RCC 7860 (cell line): ENCODE measurements at places on chromosomes 6 and 20.

DNA sequence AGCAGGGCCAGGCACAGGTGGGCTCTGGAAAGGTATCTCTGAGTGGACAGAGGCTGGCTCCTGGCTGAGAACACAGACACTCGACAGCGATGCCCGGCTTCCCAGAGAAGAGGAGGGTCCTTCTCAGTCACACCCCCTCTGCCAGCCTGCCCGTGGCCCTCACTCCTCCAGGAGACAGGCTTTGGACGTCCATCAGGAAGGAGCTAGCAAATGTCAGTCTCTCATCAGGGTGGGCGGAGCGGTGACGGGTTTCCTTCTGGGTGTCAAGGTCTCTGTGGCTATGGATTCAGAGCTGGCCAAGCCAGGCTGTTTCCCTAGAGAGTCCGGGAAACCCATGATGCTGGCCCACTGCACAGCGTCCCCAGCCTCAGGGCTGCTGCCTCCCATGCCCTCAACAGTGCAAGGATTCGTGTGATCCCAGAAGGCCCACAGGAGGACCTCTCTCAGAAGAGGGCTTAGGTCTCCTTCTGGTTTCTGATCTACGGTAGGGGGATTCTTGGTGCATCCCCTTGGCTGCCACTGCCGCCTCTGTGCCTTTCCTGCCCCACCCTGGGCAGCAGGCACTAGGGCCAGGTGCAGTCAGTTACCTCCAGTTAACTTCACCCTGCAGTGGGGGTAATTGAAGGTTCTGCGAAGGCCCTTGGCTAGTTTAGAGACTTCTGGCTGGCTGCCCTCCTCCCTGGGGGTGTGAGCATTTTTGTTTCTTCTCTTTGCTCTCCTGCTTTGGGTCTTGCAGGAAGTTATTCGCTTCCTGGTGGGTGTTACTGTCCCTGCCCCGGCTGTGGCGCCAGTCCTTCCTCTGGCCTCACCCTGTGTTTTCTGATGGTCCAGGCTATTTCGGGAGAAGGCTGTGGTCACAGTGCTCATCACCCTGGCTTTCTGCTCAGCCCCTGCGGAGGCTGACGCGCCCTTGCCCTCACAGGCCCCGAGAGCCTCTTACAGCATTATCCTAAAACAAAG is 80.2 kb downstream of the CDH4 start:
- no peak for DNase-seq

- no peak for DNase-seq
Measured at GRCh38 chr6:125558907-125559306, 190.5 kb upstream of the HEY2 start.

DNA sequence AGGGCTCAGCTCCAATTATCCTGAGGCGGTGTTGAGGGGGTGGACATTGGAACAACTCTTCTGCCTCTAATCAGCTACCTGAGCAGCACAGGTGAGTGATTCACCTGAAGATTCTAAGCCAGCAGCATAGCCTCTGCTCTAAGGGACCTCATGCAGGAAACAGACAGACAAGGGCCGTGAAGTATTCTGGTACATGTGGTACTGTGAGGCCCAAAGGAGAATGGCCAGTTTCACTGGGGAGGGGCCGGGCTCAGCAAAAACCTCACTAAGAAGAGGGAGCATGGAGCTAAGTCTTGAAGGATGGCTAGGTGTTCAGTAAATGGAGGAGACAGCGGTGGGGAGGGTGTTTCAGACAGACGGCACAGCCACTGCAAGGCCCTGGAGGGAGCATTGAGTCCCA is 58.5 kb upstream of the CCDC167 start:
- no peak for DNase-seq

- DNase-seq: peak; percentile 56
Measured at GRCh38 chr20:36919715-36920333, 31.7 kb downstream of the SAMHD1 start.

GRCh38 chr6:53347921-53348370 is 804 bp downstream of the ELOVL5 start:
- peak; percentile 17 for DNase-seq

- DNase-seq: no peak
Measured at GRCh38 chr20:32979201-32979998, 24.8 kb downstream of the SUN5 start.

- DNase-seq: no peak
Measured at GRCh38 chr6:100482698-100483097, 18.0 kb upstream of the SIM1 start.

DNA sequence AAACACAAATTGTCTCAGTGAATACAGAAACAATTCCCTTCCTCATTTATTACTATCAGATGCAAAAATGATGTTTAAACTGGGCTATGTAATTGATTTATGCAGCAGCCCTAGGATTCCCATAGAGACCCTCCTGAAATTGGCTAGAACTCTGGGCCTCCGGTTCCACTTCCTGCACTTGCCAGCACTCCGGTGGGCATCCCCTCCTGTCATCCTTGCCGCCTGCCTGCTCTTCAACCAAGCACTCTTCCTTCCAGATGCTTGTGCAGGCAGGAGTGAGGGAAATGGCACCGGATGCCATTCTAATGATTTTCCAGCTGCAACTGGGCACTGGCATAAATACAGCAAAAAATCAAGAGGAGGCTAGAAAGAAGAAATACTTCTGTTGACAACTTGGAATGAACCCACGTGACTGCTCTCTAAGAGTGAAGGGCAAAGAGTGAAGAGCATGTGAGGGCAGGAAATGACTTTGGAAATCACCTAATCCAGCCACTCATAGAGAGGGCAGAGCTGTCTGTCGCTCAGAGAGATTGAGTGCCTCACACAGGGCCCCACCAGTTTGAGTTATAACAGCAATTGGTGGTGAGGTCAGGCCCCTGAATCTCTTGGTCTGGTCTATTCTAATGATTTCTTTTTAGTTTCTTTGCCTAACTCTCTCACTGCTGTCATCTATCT is 3.7 kb upstream of the NEDD9 start:
- peak; percentile 40 for DNase-seq
